ENCODE measurements at places on chromosomes 13 and 19. TPM values are rescaled to one million over a fixed set of nuclear protein-coding genes. Genes with fewer than 3 reads are reported as not detected.

- DNase-seq: no peak
Observed at GRCh38 chr13:50700664-50701305, 142.7 kb downstream of the DLEU7 start.

DNA sequence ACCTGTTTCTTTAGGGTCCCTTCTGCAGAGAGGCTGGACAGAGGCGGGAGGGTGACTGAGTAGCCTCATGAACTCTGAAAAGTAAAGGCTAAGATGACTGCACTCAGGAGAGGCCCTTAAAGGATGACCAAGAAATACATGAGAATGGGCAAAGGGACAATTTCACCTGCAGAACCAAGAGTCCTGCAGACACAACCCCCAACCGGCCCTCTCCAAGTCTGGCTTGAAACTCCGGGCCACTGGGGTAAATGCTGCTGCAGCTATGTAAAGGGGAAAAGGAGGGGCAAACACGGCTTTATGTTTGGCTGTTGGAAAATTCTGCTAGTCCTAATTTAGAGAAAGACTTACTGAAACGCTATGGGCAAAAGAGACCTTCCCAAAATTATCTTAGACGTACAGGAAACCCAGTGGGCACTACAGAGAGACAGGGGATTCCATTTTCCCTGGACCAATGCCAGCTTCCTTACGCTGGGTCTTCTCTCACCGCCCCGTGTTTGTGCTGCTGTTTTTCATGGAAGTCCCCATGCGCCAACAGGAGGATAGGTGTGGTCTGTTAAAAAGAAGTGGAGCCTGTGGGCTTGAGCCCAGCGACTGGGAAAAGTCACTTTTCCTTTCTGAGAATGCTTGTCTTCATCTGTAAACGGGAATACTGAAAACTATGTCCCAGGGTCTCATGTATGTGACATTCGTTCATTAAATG lies 10.6 kb downstream of the COL4A2 start:
- DNase-seq: no peak

Gene ZNF738
- 12.2 TPM for total RNA-seq

DNA sequence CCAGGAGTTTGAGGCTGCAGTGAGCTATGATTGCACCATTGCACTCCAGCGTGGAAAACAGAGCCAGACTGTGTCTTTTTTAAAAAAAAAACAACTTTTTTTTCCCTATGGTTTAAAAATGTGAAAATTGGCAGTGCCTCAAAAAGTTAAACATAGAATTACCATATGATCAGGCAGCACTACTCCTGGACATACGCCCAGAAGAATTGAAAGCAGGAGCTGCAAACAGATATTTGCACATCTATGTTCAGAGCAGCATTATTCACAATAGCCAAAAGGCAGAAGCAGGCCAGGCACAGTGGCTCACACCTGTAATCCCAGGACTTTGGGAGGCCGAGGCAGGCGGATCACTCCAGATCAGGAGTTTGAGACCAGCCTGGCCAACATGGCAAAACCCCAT lies 3.8 kb upstream of the RETN start:
- no peak for DNase-seq

- no peak for DNase-seq
Observed at GRCh38 chr13:66693656-66694055, 536.5 kb downstream of the PCDH9 start.

- no peak for DNase-seq
Observed at GRCh38 chr13:77459592-77459991, 75.9 kb upstream of the SCEL start.

DNA sequence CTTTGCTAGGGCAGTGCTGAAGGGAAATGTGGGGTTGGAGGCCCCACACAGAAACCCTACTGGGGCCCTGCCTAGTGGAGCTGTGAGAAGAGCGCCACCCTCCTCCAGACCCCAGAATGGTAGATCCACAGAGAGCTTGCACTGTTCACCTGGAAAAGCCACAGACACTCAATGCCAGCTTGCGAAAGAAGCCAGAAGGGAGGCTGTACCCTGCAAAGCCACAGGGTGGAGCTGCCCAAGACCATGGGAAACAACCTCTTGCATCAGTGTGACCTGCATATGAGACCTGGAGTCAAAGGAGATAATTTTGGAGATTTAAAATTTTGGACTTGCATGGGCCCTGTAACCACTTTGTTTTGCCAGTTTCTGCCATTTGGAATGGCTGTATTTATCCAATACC lies 615.4 kb upstream of the MIR17HG start:
- DNase-seq: no peak

Gene C19orf38
- total RNA-seq: 0.99 TPM

DNA sequence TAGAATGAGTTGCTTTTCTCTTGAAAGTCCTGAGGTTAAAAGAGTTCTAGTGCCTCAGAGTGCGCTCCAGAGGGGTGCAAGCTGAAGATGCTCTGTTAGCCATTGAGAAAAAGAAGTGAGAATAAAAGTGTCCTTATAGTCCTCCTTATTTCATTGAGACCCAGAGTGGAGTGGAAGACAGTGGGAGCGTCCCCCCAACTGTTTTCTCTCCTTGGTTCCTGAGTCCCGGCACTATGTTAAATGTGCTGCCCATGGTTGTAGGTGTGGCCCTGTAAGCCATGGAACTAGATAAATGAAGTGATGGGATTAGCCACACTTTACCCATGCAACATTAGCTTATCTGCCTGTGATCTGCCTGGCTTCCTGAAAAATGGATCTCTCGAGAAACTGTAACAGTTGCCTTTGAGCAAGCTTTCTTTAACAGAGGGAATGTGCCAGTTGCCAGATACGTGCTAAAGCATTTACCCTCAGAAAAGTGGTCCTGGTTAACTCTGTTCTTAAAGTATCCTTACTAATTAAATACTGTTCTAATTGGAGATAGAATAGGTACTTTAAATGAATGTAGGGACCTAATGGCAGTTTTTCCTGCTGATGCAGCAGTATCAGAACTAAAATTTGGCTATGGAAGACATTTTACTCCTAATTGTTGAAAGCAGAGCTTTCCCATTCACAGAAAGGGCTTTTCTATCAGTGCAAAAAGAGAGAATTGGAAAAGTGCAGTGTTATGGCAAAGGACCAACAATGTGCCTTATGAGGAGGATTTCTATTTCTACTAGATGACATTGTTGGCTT lies 21.4 kb upstream of the PSG9 start:
- no peak for DNase-seq

DNA sequence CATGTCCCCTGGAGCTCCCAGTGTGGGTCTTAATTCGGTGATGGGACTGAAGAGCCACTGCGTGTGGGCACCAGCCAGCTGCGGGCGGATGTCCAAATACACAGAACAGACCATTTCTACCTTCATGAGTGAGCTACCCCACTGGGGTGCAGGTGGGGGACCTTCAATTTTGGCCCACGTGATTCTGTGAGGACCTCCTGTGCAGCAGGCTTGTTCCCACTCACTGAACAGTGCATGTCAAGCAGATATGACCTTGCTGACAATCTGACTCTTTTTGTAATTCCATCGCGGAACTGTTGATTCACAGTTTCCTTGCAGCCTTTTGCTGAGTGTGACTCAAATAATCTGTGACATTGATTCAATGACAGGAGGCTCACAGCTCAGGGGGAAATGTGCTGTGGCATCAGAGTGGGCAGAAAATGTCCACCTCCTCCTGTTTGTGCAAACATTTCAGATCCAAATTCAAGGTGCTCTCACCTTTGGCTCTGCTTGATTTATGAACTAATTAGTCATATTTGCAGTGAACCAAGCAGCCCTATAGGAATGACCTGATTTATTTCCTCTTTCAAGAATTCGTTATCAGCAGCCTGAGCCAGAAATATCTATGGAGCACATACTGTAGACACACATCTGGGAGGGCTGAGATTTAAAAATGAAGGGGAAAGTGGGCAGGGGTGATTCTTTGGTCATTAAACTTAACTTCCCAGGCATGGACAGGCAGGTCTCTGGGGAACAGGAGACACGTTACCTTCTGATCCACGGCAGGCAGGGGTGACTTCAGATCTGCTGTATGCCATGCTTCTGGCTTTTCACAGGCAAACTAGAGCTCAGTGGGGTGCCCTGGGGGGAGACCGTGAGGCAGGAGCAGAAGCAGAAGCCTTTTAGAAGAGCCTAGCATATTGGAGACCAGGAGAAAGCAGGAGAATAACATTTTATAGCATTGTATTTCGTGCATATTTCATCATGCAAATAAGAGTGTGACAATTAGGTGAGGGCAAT lies 170.0 kb upstream of the KL start:
- no peak for DNase-seq

DNA sequence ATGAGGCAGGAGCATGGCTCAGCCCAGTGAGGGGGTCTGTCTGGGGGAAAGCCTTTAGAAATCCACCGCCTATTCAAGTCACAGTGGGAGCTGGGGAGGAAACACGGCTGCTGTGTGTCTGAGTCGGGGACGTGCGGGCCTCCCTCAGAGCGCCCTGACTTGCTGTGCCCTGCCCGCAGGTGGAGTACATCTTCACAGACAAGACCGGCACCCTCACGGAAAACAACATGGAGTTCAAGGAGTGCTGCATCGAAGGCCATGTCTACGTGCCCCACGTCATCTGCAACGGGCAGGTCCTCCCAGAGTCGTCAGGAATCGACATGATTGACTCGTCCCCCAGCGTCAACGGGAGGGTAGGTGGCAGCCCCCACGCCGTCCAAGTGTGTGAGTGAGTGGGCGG lies 137.8 kb upstream of the MCF2L start:
- DNase-seq: no peak

DNA sequence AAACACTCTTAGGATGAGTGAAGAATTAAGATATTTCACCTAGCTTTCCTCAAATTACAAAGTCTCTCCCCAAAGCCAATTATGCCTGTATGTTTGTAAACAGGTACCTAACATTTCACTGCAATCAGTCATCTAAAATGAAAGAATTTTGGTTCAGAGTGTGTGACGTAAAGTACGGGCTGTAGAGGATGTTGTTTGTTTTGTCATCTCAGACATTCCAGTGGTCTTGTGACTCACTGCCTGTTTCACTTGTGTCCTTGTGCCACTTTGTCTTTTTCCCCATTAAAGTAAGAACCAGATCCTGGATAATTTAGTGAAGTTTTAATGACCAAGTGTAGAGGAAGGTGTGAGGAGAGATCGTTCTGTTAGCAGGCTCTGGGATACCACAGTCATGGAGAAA lies 28.6 kb upstream of the EID2 start:
- DNase-seq: no peak

GRCh38 chr19:40469011-40469410 lies 2.2 kb downstream of the SPTBN4 start:
- DNase-seq: no peak

DNA sequence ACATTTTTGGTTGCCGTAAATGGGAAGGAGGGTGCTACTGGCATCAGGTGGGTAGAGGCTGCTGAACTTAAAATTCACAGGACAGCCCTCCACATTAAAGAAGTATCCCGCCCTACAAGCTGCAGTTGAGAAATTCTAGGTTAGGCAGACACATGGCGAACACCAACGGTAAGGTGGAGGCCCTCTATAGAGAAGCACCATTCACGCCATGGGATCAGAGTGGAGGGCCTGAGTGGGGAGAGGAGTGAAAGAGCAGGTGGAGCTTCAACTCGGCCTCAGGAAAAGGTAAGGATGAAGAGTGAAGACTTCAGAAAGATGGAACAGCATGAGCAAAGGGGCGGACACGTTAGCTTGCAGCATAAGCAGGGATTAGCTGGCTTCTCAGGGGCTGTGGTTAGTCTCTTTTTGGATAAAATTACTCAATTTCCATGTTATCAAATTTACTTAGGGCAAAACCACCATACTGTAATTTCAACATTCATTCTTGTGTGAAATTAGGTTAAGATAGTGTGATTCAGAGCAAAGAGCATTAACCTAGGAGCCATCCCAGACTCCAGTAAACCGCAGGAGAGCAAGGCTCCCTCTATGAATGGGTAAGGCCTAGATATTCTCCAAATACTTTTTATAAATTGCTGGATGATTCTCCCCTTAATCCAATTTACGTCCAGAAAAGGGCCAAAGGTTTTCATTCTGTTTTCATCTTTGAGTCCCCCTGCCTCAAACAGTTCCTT lies 1.2 kb downstream of the EEF1AKMT1 start:
- DNase-seq: no peak

DNA sequence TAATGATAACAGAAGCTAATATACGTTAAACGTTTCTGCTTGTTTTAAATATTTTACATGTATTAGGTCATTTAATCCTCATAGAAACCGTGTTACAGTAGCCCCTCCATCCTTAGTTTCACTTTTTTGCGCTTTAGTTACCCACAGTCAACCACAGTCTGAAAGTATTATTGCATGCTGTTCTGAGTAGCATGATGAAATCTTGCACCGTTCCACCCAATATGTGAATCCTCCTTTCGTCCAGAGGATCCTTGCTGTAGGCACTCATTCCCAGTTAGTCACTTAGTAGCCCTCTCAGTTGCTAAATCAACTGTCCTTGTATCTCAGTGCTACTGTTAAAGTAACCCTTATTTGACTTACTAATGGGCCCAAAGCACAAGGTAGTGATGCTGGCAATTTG lies 257.8 kb downstream of the ENOX1 start:
- no peak for DNase-seq

DNA sequence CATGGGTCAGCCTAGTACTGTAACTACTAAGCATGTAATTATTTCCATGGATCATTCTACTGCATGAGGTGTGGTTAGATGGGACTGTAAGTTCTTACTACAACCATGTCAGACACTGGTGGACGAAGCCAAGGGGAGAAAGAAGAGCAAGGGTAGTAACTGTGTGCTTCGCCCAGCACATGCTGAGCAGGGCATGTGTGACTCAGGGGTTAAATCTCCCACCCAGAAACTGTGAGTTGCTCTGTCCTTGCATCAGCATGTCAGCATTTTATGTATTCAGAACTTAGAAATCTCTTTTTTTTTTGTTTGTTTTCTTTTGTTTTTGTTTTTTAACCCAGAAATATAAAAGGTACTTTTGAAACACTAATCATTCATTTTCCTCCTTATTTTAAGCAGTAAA lies 436.6 kb upstream of the KLF12 start:
- DNase-seq: no peak

- no peak for DNase-seq
Observed at GRCh38 chr19:2567580-2567979, 91.7 kb downstream of the GADD45B start.

DNA sequence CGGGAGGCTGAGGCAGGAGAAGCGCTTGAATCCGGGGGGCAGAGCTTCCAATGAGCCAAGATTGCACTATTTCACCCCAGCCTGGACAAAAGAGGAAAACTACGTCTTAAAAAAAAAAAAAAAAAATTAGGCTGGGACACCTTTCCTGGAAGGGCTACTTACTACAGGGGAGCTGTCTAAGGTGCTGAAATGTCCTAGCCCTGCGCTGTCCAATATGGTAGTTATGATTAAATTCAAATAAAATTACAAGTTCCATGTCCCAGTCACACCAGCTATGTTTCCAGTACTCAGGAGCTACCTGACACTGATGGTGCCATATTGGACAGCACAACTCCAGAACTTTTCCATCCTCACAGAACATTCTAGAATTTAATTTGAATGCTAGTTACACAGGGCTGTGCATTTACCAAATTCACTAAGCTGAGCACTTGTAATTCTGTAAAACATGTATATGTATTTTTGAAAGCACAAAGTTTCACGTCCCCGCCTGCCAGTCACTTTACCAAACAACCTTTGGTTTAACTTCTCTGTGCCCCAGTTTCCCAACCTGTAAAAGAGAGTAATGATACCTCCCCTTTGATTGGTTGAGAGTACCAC lies 9.2 kb upstream of the ZSCAN22 start:
- DNase-seq: no peak
